ENCODE measurements at places on chromosomes 6 and 20. TPM values are rescaled to one million over a fixed set of nuclear protein-coding genes. Genes with fewer than 3 reads are reported as not detected.

The WFDC12 gene
- not detected for total RNA-seq

- DNase-seq, result no peak
Measured at GRCh38 chr6:17967668-17968518, 19.5 kb downstream of the KIF13A start.

The PLN gene
- total RNA-seq, result 3.9 TPM

DNA sequence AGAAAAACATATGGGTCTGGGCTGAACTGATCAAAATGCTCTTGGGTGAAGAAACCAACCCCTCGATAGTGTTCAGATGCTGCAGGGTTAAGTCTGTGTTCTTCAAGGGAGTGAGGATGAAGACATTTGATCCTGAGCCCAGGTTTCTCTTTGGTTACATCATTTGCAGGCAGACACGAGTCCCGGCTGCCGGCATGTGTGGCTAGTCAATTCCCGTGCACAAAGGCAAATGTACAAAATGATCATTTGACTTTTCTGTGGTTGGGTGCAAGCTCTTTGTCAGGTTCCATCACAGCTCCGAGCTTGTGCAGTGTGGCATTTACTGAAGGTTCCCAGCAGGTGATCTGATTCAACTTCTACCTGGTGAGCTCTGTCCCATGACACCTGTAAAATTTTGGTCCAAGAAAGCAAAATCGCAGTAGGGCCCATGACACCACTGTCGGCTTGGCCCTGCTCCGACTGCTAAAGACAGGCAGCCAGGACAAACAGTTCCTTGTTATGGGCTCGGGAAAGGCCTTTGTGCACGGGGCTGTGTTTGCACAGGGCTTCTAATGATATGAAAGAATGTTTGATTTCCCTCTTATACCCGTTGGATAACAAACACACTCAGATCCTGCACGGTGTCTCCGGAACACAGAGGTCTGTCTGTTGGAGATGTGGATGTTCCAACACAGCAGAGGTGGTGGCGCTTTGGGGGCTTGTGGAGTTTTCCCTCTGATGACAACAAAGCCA is 46.9 kb downstream of the GJA10 start:
- peak; percentile 32 for DNase-seq

GRCh38 chr6:18663011-18663410 is 275.9 kb downstream of the RNF144B start:
- DNase-seq, result no peak

DNA sequence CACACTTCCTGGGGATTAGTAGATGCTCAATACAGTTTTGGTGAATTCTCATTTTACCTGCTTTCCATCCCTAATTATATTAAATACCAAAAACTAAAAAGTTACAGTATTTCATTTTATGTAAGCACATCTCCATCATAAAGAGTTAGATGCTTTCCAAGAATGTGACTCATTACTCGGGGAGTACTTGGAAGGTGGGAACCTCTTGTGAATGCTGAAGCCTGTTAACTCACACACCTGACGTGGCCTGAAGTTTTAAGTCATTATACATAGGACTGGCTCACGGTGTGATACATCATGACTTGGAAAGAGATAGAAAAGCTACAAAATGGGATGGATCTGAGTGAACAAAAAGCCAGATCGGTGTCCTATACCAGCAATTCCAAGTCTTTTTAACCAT is 2.2 kb upstream of the OSER1 start:
- DNase-seq, result no peak

Data from muscle of leg (tissue), 16 donors.